Stimulated activated CD4-positive, alpha-beta T cell treated with anti-CD3 and anti-CD28 coated beads, TNF-alpha, amount 100 ng/mL, for 4 hours (primary cell): ENCODE measurements at places on chromosomes 1 and 21.

- no peak for DNase-seq
Measured at GRCh38 chr1:33972676-33973395, 109.0 kb downstream of the HMGB4 start.

DNA sequence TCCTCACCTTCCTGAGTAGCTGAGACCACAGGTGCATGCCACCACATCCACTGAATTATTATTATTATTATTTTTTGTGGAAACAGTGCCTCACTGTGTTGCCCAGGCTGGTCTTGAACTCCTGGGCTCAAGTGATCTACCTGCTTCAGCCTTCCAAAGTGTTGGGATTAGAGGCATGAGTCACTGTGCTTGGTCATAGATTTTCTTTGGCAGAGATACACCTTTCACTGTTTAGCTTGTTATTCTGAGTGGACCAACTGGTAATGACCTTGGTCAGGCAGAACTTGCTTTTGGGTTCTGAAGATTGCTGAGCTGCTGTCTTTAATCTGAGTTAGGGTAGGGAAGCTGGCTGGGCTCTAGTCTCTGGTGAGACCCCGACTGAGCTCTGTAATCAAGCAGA lies 66.8 kb downstream of the DNAH14 start:
- no peak for DNase-seq

GRCh38 chr1:226873771-226874578 lies 3.6 kb downstream of the PSEN2 start:
- no peak for DNase-seq

GRCh38 chr1:161180639-161181038 lies 3.3 kb upstream of the B4GALT3 start:
- no peak for DNase-seq

GRCh38 chr1:6391951-6392808 lies 1.4 kb downstream of the ACOT7 start:
- DNase-seq: no peak

DNA sequence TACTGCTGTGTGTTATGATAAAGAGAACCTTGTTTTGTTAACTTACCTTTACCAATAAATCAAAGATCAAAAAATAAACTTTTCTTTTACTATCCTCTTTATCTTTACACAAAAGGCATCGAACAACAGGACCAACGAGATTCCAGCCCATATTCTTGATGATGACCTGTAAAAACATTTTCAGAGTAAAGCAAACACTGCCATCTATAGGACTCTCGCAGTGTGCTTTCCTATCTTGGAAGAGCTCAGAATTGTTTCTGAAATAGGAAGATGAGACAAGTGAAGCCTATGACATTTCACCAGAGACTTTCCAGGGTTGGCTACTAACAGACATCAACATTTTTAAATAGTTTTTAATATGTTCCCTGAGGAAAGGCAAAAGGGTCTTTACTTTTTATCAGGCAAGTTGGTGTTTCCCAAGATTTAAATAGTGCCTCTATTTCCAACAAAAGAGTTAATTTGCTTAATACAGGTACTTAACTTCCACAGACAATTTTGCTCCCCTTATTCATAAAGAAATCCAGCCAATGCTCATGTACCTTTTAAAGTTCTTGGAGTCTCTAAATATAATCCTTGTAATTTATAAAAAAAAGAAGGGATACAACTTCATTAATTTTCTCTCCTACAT lies 7.3 kb downstream of the GLMN start:
- DNase-seq: no peak

DNA sequence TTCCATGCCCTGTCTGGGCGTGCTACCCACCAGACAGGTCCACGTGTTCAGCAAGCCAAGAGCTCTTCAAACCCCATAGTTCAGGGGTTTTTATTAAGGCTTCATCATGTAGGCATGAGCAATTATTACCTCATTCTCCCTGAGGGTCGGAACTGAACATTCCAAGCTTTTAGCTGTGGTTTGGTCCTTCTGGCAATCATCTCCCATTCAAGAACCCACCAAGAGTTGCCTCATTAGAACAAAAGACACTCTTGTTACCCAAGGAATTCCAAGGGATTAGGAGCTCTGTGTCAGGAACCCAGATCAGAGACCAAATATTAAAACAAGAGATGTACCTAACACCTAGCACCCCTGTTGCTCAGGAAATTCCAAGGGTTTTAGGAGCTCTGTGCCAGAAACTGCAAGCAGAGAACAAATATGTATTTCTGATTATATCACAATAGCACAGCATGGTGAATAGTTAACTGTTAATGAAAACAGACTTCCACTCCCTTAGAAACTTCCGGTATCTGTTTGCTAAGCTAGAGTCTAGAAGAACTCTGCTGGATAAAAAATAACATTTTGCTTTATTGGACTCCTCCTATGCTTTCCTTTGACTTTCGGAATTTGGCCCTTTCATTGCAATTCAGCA lies 201.2 kb upstream of the L1TD1 start:
- DNase-seq: no peak

DNA sequence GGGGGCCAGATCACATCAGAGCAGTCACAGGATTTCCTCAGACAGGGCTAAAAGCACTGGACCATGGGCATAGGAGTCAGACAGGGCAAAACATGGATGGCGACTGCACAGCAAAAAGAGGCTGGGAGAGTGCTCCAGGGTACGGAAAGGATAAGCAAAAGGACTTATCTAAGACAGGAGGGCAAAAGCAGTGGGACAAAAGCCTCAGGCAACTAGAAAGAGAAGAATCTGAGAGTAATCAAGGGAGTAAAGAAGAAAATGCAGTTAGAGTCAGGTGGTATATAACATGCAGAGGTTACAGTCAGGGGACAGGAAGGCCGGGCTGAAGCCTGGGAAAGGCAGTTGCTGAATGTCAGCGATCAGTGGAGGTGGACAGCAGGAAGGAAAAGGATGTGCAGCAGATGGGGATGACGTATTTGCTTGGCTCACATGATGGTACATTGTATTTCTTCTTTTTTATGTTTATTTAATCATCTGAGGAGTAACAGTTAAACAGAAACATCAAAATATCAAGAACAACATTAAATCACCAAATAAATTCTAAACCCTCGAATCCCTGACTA lies 63.1 kb upstream of the CNN3 start:
- DNase-seq: no peak

DNA sequence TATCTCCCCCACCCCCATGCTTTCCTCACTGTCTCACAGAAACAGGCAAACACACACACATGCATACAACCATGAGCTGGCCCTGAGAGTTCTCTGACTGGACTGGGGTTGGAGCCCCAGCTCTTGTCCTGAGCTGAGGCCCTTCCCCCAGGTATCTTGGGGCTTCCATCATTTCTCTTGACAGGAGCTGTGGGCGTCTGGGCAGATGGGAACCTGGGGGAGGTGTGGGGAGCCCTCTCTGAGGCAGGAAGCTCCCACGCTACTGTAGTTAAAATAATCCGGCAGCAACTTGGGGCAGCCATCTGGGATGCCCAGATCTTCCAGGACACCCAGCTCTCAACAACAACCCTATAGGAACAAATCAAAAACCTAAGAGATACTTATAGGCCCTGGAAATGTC lies 2.7 kb upstream of the KIF21B start:
- DNase-seq: no peak

GRCh38 chr1:186456729-186457255 lies 4.1 kb downstream of the PDC start:
- no peak for DNase-seq

DNA sequence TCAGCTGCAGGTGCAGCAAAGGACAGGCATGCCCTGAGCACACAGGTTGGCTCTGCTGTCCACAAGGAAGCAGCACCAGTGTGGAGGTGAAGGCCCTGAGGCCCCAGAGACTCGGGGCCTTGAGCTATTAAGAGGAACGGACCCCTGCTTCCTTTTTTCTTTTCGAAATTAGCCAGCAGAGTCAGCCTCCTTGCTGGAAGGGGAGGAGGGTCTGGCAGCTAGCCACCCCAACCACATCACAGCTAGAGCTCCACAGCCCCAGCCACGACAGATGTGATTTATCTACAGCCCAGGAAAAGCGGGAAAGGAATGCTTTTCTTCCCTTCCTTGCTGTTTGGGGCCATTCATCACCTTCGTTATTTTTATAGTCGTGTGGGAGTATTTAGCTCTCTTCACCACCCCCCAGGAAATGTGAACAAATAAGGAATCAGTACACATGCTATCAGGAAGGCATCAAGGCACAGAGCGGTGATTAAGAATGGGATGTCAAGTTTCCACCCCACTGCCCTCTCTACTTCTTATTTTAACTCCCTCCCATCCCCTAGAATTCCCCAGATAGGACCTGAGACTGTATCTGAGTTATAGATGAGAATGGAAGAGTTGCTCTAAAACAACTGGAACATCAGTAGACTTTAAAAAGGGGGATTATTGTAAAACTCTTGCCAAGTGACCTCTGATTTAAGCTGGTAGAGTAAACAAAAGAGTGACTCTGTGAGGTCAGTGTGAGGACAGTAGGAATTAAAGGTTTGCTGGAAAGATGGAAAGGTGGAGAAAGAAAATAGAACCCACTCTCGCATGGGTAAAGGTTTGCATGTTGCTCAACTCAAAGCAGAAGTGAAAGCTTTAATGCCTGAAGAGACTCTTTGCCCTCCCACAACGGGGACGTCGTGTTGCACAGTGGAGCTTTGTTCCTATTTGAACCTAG lies 224.7 kb upstream of the GJB5 start:
- DNase-seq: no peak

GRCh38 chr1:224736619-224737352 lies 120.7 kb downstream of the CNIH3 start:
- DNase-seq: no peak

- DNase-seq: no peak
Measured at GRCh38 chr1:243449373-243449772, 193.5 kb downstream of the SDCCAG8 start.

DNA sequence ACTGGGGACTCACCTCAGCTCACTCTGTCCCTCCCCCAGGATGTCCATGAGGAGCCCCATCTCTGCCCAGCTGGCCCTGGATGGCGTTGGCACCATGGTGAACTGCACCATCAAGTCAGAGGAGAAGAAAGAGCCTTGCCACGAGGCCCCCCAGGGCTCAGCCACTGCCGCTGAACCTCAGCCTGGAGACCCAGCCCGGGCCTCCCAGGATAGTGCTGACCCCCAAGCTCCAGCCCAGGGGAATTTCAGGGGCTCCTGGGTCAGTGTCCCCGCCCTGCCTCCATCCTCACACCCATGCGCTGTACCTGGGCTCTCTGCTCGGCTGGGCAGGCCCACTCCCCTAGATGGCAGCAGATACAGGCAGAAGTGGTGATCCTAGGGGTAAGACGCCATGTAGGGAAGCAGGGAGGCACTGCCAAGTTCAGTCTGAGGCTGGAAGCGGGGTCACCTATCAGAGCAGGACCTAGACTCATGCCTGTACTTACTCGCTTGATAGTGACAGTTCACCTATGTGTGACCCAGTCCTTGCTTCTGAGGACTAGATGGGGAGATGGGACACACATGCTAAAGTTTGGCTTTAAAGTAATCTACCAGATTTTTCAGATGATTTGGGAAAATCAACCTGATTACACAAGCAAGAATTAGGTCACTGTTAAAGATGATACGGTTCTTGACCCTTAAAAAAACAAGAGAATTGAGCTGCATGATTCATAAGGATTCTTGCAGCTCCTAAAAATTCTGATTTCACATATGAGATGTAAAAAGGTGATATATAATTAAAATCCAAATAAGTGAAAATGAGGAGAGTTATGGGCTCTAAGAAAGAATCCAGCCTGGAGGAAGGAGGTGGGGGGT lies 38.7 kb downstream of the ETNK2 start:
- DNase-seq: no peak

DNA sequence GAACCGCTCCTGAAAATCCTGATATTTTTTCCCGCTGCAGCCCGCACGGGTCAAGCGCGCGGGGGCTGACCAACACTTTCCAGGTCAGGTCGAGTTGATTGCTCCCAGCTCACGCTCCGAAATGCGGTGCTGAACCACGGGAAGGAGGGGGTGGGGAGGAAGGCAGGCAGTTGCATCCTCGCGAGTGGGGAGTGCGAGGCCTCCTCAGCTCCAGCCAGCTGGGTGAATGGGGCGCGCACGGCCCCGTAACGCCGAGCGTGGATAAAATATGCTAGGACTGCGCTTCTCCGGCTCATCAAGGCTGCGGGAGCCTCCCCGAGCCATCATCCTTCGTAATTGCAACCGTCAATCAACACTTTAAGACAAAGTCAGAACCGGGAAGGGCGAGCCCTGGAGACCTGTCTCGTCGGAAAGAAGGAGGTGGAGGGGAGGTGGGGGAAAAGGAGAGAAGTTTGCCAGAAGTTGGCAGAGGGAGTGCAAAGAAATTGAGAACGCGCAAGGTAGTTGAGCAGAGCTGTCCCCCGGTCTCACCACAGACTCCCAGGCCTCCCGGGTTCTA lies 8.0 kb downstream of the NR5A2 start:
- no peak for DNase-seq

- no peak for DNase-seq
Measured at GRCh38 chr21:43585924-43586413, 73.3 kb downstream of the HSF2BP start.
